ENCODE measurements at places on chromosomes 3 and 15. TPM values are rescaled to one million over a fixed set of nuclear protein-coding genes. Genes with fewer than 3 reads are reported as not detected.

- peaks cover 12% of the 10 kb centered on the region for H3K27me3 ChIP-seq
- no peak overlapping the region for H3K27ac ChIP-seq
- no peak overlapping the region for H3K4me3 ChIP-seq
- H3K36me3 ChIP-seq: no peaks in the 10 kb centered on the region
- no peak for DNase-seq
Observed at GRCh38 chr3:194782698-194783404, 97.2 kb downstream of the FAM43A start.

DNA sequence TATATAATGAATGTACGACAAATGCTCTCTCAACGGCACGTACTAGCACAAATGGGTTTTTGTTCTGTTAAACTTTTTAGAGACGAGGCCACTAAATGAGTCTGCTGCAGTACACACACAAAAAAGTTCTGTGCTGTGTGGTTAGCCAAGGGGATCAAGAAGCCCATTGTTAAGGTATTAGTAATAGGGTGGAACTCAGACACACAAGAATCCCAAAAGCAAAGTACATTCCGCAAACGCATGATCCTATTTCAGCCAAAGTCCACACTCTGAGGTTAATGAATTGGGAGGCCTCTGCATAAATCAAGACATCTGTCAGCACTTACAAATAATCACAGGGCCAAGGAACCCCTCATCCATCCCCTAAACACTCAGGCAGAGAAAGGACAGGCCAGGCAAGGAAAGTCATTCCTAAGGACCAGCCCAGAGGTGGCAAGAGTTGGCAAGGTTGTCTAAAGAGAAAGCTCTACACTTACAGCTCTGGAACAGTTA, 12.1 kb downstream of the OSBPL10 start:
- no peaks in the 10 kb centered on the region for H3K4me1 ChIP-seq
- H3K27me3 ChIP-seq: peaks cover 7% of the 10 kb centered on the region
- no peak overlapping the region for H3K27ac ChIP-seq
- no peak for DNase-seq

C15orf39 gene
- 26.8 TPM for total RNA-seq

DNA sequence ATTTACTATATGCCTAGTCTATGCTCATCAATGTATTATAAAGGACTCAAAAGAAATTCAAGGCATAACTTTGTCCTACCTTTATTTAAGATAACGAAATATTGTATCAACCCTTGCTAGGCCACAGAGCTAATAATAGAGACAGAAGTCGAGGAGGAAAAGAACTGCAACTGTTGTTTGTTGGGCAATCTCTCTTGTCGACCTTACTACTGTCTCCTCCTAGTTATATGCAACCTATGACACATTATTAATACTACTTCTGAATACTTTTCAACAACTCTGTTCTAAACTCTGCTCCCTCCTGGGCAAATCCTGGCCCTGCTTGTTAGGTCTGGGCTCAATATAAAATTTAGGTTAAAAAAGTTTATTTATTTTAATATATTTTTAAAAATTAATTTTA, 24.6 kb downstream of the SPPL2A start:
- DNase-seq: no peak
- H3K27me3 ChIP-seq: no peaks in the 10 kb centered on the region
- no peak overlapping the region for H3K4me3 ChIP-seq
- H3K27ac ChIP-seq: no peak overlapping the region
- peaks cover 11% of the 10 kb centered on the region for H3K36me3 ChIP-seq
- peaks cover 2% of the 10 kb centered on the region for H3K4me1 ChIP-seq

- H3K4me3 ChIP-seq: no peak overlapping the region
- H3K4me1 ChIP-seq: no peaks in the 10 kb centered on the region
- peaks cover 6% of the 10 kb centered on the region for H3K36me3 ChIP-seq
- H3K27ac ChIP-seq: no peak overlapping the region
Observed at GRCh38 chr3:9704347-9705322, 1.0 kb downstream of the CPNE9 start.

DNA sequence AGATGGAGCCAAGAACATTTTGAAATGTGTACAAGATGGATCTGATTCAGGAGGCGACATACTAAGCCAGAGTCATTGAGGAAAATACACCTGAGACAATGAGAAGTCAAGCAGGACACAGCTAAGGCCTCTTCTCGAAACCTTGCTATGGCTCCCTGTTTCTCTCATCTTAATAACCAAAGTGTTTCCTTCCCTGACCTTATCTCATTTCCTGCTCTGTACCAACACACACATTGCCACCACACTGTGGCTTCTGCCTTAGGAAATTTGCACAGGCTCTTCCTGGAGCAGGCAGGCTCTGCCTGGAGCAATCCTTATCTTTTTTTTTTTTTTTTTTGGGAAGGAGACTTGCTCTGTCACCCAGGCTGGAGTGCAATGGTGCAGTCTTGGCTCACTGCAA, 36.6 kb downstream of the OXSM start:
- DNase-seq: no peak
- no peak overlapping the region for H3K27ac ChIP-seq
- peaks cover 6% of the 10 kb centered on the region for H3K4me1 ChIP-seq
- H3K4me3 ChIP-seq: no peak overlapping the region

DNA sequence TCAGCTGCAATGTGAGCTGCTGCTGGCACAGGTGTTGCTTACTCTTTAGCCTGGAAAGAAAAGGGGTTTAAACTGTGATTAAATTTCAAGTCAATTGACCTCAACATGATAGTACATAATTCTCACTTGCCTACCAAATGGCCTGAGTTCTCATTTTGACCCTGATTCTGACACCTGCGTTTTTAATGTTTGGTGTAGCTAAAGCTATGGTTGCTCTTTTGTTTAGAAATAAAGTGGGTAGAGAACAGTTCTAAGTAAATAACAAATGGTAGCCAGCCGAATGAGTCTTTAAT, 100.8 kb upstream of the SOX2 start:
- no peak for DNase-seq
- no peaks in the 10 kb centered on the region for H3K4me1 ChIP-seq
- no peak overlapping the region for H3K4me3 ChIP-seq
- H3K27ac ChIP-seq: no peak overlapping the region

MAP1A gene
- total RNA-seq: 1.2 TPM

DNA sequence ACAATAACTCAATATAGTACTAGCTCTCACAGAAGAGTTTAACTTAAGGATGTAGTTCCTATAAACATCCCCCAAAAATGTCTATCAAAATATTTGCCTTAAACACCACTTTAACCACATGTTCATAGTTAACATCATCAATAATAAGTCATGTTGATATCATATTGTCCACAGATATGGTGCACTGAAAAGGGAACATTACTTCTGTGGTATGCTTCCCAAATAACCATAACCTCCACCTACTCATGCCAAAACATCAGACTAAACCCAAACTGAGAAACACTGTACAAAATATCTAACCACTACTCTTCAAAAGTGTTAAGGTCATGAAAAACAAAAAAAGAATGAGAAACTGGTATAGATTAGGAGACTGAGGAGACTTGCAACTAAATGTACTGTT, 32.9 kb downstream of the SLC4A7 start:
- no peaks in the 10 kb centered on the region for H3K27me3 ChIP-seq
- peaks cover 6% of the 10 kb centered on the region for H3K36me3 ChIP-seq
- no peak overlapping the region for H3K4me3 ChIP-seq
- no peak for DNase-seq

GRCh38 chr3:156252656-156253055, 132.3 kb downstream of the KCNAB1 start:
- H3K27ac ChIP-seq: no peak overlapping the region
- H3K4me3 ChIP-seq: no peak overlapping the region
- H3K36me3 ChIP-seq: no peaks in the 10 kb centered on the region

DNA sequence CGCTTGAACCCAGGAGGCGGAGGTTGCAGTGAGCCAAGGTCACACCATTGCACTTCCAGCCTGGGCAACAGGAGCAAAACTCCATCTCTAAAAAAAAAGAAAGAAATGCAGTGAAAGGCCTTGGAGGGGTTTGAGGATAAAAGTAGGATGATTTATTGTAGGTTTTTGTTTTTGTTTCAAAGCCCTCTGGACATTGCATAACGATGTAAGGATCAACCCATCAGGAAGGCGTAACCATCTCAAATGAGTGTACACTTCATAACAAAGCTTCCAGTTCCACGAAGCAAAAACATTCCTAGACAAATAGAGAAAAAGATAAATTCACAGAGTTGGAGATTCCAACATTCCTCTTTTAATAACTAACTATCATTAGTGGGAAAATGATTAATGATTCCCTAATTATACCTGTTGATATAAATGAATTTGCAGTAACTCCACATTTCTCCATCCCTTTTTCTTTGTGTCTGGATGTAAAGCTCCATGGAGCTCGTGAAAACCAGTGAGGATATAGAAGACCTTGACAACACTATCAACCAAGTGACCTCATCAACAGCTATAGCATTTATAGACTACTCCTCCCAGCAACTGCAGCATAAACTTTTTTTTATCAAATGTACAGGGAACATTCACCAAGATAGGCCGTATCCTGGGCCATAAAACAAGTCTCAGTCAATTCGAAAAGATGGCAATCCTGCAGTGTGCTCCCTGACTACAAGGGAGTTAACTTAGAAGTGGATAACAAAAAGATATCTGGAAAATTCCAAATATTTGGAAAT, 48.7 kb upstream of the PPP4R2 start:
- H3K27me3 ChIP-seq: peaks cover 2% of the 10 kb centered on the region
- DNase-seq: no peak
- peaks cover 17% of the 10 kb centered on the region for H3K4me1 ChIP-seq
- no peaks in the 10 kb centered on the region for H3K36me3 ChIP-seq

- H3K4me3 ChIP-seq: no peak overlapping the region
- H3K27me3 ChIP-seq: no peaks in the 10 kb centered on the region
- H3K4me1 ChIP-seq: no peaks in the 10 kb centered on the region
- no peaks in the 10 kb centered on the region for H3K36me3 ChIP-seq
Observed at GRCh38 chr3:30256474-30256873, 349.9 kb upstream of the TGFBR2 start.

- H3K27me3 ChIP-seq: no peaks in the 10 kb centered on the region
- H3K4me1 ChIP-seq: no peaks in the 10 kb centered on the region
- no peak overlapping the region for H3K27ac ChIP-seq
Observed at GRCh38 chr3:24390169-24391130, 104.2 kb downstream of the THRB start.

GRCh38 chr3:178393824-178394223, 142.4 kb upstream of the KCNMB2 start:
- no peak overlapping the region for H3K27ac ChIP-seq
- peaks cover 14% of the 10 kb centered on the region for H3K27me3 ChIP-seq
- H3K4me3 ChIP-seq: no peak overlapping the region
- H3K36me3 ChIP-seq: no peaks in the 10 kb centered on the region
- DNase-seq: no peak

- H3K4me1 ChIP-seq: peaks cover 17% of the 10 kb centered on the region
- H3K27me3 ChIP-seq: no peaks in the 10 kb centered on the region
- no peak overlapping the region for H3K4me3 ChIP-seq
- H3K36me3 ChIP-seq: no peaks in the 10 kb centered on the region
Observed at GRCh38 chr3:171248426-171249111, 211.6 kb downstream of the TNIK start.

- H3K36me3 ChIP-seq: no peaks in the 10 kb centered on the region
- H3K27ac ChIP-seq: no peak overlapping the region
- no peak overlapping the region for H3K4me3 ChIP-seq
- no peak for DNase-seq
Observed at GRCh38 chr3:111481551-111481950, 60.4 kb upstream of the CD96 start.

POU1F1 gene
- not detected for total RNA-seq

DNA sequence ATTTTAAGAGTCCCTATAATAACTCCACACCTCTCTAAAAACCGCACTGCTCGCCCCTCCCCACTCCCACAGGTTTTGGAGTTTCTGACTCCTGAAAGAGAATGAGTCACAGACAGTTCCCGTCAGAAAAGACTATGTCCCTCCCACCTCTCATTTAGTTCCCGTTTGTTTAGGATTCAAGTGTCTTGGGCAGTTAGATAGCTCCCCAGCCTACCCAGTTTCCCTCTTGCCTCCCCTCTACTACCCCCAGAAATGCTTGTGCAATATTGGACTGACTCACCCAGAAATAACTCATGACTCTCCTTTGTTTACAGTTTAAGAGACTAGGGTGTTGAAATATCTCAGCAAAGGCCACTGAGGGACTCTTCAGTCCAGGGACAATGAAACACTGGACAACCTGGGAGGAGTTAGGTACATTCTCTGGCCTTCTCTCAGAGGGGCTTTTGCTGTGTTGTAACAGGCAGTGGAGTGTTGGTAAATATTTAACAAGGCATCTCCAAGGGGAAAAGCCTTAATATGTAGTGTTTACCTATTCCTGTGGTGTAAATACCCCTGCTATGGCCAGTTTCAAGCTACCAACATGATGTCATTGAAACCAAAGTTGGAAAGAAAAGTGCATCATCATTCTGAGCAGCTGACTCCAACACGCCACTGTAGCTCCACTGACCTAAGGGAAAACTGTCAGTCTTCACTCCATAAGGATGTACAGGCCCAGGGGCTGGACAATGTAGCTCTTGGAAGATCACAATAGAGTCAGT, 96.1 kb upstream of the CHD2 start:
- no peaks in the 10 kb centered on the region for H3K27me3 ChIP-seq
- H3K4me3 ChIP-seq: peak overlapping the region; percentile 68
- H3K4me1 ChIP-seq: peaks cover 33% of the 10 kb centered on the region

GOLGA8H gene
- total RNA-seq: 1.7 TPM

DNA sequence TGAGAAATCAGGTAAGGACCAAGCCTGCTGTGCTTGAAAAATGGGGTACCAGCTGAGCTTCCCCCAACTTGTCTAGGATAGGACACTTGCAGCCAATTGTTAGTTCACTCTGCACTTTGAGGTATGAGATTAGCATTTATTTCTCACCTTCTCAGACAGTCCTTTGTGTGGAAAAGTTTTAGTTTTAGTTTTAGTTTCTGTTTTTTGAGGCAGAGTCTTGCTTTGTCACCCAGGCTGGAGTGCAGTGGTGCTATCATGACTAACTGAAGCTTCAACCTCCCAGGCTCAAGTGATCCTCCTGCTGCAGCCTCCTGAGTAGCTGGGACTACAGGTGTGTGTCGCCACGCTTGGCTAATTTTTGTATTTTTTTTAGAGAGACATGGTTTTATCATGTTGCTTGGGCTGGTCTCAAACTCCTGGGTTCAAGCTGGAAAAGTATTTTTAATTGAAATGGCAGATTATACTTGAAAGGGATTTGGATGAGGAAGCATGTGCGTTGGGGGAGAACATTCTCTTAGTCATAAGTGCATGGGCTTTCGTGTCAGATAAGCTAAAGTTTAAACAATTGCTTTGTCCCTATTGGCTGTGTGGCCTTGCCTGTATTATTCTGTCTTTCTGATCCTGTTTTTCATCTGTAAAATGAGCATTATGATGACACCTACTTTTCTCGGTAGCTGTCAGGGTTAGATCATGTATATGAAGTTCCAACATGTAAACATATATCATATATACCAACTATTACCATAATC, 25.2 kb upstream of the CCK start:
- peaks cover 16% of the 10 kb centered on the region for H3K27me3 ChIP-seq
- no peaks in the 10 kb centered on the region for H3K4me1 ChIP-seq
- no peak overlapping the region for H3K27ac ChIP-seq
- H3K4me3 ChIP-seq: no peak overlapping the region
- H3K36me3 ChIP-seq: no peaks in the 10 kb centered on the region

- no peaks in the 10 kb centered on the region for H3K36me3 ChIP-seq
- H3K4me3 ChIP-seq: no peak overlapping the region
- H3K4me1 ChIP-seq: peaks cover 12% of the 10 kb centered on the region
Observed at GRCh38 chr3:48305396-48305795, 28.1 kb downstream of the SPINK8 start.

NR2E3 gene
- total RNA-seq: not detected

NISCH gene
- 72.5 TPM for total RNA-seq

Data from natural killer cell treated with Interleukin-12 subunit alpha and Interleukin-12 subunit beta and Interleukin-15 and Interleukin-18, amount 100 ng/mL, for 72 hours (primary cell).